ENCODE measurements at places on chromosomes 16 and 17.

- DNase-seq = no peak
These were observed 109.4 kb downstream of the MRTFB start for GRCh38 chr16:14180481-14180944.

GRCh38 chr17:14755002-14755401 is 454.1 kb downstream of the HS3ST3B1 start:
- no peak for DNase-seq

DNA sequence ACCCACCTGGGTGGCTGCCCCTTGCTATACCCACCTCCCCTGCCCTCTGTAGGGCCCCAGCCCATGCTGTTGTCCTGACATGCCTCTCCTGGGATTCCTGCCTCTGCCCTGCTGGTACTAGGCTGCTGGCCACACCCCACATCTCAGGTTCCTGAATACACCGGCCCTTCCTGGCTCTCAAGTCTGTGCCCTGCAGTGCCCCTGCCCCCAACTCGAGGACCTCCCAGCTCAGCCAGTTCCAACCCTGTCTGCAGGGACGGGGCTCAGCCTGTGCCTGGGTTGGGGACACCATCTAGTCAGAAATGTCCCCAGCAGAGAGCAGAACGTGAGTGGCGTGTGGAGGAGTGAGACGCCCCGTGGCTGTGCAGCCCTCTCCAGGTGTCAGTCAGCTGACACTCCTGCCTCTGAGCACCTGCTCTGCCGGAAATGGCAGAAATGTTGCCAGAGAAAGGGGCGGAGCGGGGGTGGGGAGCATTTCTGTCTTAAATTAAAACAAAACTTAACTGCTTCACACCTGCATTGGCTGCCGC is 28.7 kb downstream of the ACSF3 start:
- DNase-seq = peak; percentile 72

- DNase-seq = no peak
These were observed 47.6 kb downstream of the MARVELD3 start for GRCh38 chr16:71673582-71673973.

GRCh38 chr17:76707985-76708807 is 2.6 kb downstream of the MXRA7 start:
- no peak for DNase-seq

DNA sequence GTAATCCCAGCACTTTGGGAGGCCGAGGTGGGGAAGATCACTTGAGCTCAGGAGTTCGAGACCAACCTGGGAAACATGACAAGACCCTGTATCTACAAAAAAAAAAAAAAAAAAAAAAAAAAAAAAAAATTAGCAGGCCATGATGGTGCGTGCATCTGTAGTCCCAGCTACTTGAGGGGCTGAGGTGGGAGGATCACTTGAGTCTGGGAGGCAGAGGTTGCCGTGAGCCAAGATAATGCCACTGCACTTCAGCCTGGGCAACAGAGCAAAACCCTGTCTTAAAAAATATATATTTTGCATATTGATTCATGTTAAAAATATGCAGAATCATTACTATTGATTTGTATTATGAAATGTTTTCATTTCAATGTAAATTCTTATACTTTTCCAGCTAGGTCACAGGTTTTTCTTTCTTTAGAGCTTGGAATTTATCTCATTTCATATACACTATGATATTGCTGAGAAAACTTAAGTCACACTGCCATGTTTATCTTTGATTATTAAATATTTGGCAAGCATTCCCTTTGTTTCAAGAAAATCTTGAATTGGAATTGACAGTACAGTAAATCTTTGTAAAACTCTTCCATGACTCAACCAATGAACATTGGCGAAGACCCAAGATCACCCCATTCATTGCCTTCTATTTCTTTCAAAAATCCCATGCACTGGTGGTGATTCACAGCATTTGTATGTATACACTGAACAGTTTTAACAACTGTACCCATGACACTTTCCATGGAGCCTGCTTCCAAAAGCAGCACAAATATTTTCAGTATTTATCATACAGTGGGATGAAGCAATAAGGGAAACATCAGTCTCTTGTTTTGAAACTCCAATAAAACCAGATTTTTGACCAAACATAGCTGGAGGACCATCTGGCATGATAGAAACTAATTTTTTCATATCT is 83.5 kb upstream of the TNRC6A start:
- no peak for DNase-seq

GRCh38 chr16:3481696-3482658 is 13.3 kb downstream of the C16orf90 start:
- no peak for DNase-seq

- no peak for DNase-seq
These were observed 18.2 kb downstream of the HEATR3 start for GRCh38 chr16:50083996-50084395.

- no peak for DNase-seq
These were observed 57.1 kb upstream of the EMP2 start for GRCh38 chr16:10637337-10638037.

DNA sequence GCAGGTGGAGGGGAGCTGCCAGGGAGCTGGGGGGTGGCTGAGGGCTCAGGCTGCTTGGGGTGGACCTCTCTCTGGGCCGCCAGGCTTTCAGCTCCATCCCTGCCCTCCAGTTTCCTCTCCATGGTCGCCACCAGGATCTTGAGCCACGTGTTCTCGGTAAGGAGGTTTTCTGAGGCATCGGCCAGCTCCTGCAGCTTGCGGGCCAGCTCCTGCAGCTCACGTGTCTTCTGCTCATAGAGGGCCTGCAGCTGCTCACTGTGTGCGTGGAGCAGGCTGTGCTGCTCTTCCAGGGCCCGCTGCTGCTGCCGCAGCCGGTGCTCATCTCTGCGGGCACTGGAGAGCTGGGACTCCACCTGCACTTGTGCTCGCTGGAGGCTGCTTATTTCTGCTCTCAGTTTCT is 11.0 kb downstream of the SNN start:
- DNase-seq = no peak

DNA sequence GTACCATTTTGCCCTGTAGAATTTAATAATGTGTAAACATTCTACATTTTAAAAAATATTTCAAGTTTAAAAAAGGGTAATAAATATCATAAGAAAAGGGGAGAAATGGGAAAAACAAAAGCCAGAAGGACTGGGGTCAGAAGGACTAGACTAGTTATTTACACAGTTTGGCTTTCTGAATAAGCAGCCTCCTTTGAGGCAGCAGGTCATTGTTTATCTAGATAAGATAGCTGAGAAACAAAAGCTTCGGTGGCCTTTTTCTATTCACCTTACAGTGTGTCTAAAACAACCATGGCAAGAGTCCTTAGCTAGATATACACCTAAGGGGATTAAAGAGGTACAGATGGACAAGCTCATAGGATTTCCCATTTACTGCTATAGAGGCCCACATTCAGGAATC is 396.5 kb upstream of the PMFBP1 start:
- DNase-seq = no peak

- no peak for DNase-seq
These were observed 134.5 kb downstream of the MRTFB start for GRCh38 chr16:14205666-14206065.
